Activated T-helper 2 cell treated with anti-CD3 and anti-CD28 coated beads, Interferon-gamma antibody, Interleukin-2, Interleukin-4, amounts not matched to agents 10 μg/mL and 5 μg/mL and 100 μg/mL, durations not matched to agents 14 hours and 24 hours and 36 hours (primary cell): ENCODE measurements at places on chromosomes 13 and 19. TPM values are rescaled to one million over a fixed set of nuclear protein-coding genes. Genes with fewer than 3 reads are reported as not detected.

COLGALT1 gene
- 77.0 and 84.3 TPM in 2 replicates for total RNA-seq

DNA sequence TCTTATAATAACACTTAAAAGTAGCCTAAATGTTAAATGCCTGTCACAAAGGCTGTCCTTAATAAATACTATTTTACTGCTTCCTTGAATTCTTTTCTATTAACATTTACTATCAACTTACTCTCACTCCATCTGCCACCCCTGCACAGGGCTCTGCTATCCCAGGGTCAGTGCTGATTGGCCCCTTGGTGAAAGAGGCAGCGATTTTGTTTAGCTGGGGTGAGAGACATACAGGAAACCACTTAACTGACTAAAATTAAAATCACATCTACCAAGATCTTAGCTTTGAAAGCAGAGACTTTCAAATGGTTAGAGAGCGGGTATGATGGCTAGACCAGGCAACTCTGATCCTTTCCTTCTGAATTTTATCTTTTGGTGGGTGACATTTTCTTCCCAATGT lies 149.9 kb upstream of the HTR2A start:
- H3K4me1 ChIP-seq = no peaks in the 10 kb centered on the region
- H3K27ac ChIP-seq = no peak overlapping the region
- H3K36me3 ChIP-seq = no peaks in the 10 kb centered on the region
- H3K4me3 ChIP-seq = no peak overlapping the region
- DNase-seq = no peak
- peaks cover 3% of the 10 kb centered on the region for H3K27me3 ChIP-seq

PDE4A gene
- 105 TPM in 2 replicates for total RNA-seq

DNA sequence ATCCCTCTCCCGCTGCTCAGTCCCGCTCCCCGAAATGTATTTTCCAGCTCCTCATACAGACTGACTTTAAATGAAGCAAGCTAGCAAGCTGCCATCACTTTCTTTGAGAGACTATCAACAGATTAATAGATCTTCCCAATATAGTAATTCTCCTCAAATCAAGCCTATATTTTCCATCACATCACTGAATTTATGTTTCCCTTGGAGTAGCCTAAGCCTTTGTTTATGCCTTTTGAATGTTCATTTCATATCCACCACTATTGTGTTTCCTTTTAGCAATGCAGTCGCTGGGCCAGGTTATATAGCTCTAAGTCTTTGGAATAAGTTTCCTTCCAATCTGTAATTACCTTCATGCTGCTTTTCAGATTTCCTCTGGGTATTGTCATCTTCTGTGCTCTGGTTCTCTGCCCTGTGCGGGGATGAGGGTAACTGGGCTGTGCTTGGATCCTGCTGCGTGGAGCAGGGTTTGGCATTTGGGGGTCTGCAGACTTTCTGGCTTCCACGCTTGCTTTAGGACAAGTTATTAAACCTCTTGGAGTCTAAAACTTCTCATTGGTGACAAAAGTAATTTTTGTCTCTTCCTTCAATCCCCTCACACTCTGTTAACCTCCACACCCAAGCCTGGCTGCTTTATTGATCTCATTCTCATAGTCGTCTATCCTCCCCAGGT lies 256.9 kb downstream of the DLEU7 start:
- H3K27me3 ChIP-seq = peaks cover 12% of the 10 kb centered on the region
- peaks cover 14% of the 10 kb centered on the region for H3K4me1 ChIP-seq
- DNase-seq = no peak
- no peak overlapping the region for H3K27ac ChIP-seq
